ENCODE measurements at places on chromosomes 12 and 14. TPM values are rescaled to one million over a fixed set of nuclear protein-coding genes. Genes with fewer than 3 reads are reported as not detected.
A peak's percentile ranks its signal among the peaks of the same experiment; 100 is the strongest.

The PPP2R5E gene
- total RNA-seq, result 15.5 TPM

The SPSB2 gene
- 12.3 TPM for total RNA-seq

The RILPL2 gene
- total RNA-seq, result 3.2 TPM

DNA sequence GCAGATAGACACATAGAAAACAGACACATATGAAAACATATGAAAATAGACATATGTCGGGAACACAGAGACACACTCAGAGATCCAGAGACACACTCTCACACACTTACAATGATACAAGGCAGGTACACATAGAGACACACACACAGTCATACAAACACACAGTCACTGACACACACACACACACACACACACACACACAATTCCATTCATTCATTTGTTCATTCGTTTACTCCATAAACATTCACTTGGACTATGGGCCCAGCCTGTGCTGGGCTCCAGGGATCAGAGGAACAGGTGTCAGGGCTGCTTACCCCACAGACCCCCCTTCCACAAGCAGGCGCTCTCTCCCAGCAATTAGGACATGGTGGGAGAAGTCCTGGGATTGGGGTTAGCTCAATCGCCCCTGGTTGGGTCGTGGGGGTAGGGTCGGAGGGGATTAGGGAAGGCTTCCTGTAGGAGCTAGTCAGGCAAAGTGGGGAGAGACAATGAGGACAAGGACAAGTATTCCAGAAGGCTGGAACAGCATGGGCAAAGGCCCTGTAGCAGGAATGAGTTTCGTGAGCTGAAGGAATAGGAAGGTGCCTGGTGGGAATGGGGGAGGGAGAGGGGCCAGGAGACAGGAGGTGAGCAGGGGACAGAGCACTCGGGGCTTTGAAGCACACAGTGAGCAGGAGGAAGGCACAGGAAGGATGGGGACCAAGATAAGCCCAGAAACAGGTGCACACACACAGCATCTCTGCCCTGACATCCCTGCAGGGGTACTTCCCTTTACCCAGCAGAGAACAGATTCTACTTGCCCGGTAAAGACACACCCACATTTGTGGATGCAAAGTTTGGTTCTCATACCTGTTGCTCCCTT lies 6.5 kb downstream of the RASAL1 start:
- H3K4me1 ChIP-seq, result no peaks in the 10 kb centered on the region
- DNase-seq, result no peak

GRCh38 chr14:67704484-67705089 lies 2.9 kb downstream of the RDH12 start:
- no peak overlapping the region for H3K27ac ChIP-seq
- no peak overlapping the region for H3K4me3 ChIP-seq
- peak; percentile 56 for DNase-seq
- no peaks in the 10 kb centered on the region for H3K36me3 ChIP-seq
- H3K4me1 ChIP-seq, result no peaks in the 10 kb centered on the region
- no peaks in the 10 kb centered on the region for H3K27me3 ChIP-seq

DNA sequence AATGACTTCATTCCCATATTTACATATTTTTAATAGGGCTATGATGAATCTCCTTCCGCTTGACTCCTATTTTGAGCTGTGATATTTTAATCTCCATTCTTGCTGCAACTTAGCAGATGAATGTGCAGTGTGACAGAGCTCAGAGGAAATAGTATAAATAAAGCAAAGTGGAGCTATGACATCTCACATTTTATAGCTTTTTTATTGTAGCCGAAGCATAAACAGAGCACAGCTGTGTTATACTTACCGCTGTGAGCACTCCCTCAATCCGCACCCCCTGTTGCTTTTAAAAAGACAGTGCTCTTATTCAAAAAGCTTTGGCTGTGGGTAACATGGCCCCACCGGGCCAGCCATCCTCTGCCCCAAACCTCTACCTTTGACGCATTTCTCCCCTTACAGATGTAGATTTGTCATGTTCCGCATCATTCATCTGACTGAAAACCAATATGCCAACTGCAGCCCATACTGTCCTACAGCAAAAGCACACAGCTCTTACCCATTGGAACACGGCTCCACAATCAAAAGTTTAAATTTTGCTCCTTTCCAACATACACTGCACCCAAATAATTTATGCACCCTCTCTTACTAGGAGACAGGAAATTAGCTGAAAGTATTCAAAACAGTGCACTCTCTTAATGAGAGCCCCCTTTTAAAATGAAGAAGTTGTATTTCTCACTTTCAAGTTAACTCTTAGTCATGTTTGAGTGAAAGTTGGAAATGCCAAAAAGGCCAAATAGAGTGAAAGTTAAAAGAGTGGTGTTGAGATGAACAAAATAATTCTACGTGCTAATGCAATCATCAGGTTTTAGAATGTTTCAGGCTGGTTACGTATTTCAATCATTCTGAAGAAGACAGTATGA lies 429.3 kb upstream of the SOX5 start:
- H3K4me3 ChIP-seq, result no peak overlapping the region
- peaks cover 16% of the 10 kb centered on the region for H3K4me1 ChIP-seq
- no peak for DNase-seq
- H3K27me3 ChIP-seq, result no peaks in the 10 kb centered on the region
- H3K36me3 ChIP-seq, result no peaks in the 10 kb centered on the region

DNA sequence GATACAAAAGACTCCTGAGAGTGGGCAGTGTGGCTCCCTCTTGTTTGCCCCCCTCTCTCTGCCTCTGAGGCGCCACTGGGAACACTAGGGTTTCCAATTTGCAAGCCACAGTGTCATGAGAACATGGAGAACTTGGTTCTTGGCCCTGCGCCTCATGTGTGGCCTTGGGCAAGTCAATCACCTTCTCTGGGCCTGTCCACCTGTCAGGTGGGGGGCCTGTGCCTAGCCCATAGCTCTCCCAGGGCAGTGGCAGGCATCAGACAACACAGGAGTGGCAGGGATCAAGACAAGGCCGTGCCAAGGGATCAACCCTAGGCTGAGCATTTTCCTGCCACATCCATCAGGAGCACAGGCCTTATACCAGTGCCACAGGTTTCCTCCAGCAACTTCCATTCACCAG lies 185.3 kb downstream of the CALM1 start:
- no peaks in the 10 kb centered on the region for H3K36me3 ChIP-seq
- H3K27me3 ChIP-seq, result no peaks in the 10 kb centered on the region
- no peak overlapping the region for H3K4me3 ChIP-seq
- DNase-seq, result no peak

Measured in cardiac muscle cell (in vitro differentiated cells and primary cell).